ENCODE measurements at places on chromosomes 4 and X. TPM values are rescaled to one million over a fixed set of nuclear protein-coding genes. Genes with fewer than 3 reads are reported as not detected.

The TCEAL6 gene
- not detected for total RNA-seq

The MPP1 gene
- total RNA-seq = 32.3 TPM

The PHOX2B gene
- not detected for total RNA-seq

The MPC1L gene
- not detected for total RNA-seq

The VCX3A gene
- total RNA-seq = not detected

The BRS3 gene
- not detected for total RNA-seq

The XPNPEP2 gene
- not detected for total RNA-seq

The GAGE2A gene
- not detected for total RNA-seq

The EXOSC9 gene
- 47.2 TPM for total RNA-seq

The MTMR8 gene
- total RNA-seq = 1.1 TPM

The GSX2 gene
- total RNA-seq = not detected

The NDNF gene
- not detected for total RNA-seq

The GUCY1B1 gene
- 7.0 TPM for total RNA-seq

The ARHGAP6 gene
- 0.69 TPM for total RNA-seq

The UGT2A1 gene
- total RNA-seq = not detected

The LAMP2 gene
- 128 TPM for total RNA-seq

The CXCL11 gene
- total RNA-seq = 1.1 TPM

The SLC38A5 gene
- total RNA-seq = 25.1 TPM

The RXFP1 gene
- not detected for total RNA-seq

The HTN3 gene
- not detected for total RNA-seq

The CLIC2 gene
- 0.73 TPM for total RNA-seq

The PPP4R3C gene
- total RNA-seq = not detected

The MID1IP1 gene
- 25.1 TPM for total RNA-seq

The PASD1 gene
- not detected for total RNA-seq

The TSPAN7 gene
- 5.2 TPM for total RNA-seq

The SUPT20HL1 gene
- not detected for total RNA-seq

The PAGE5 gene
- not detected for total RNA-seq

The TEX13D gene
- not detected for total RNA-seq

The IL21 gene
- not detected for total RNA-seq

The TSPAN6 gene
- total RNA-seq = 44.6 TPM

The CISD2 gene
- total RNA-seq = 26.5 TPM

The TNMD gene
- not detected for total RNA-seq

The FGG gene
- not detected for total RNA-seq

The CD38 gene
- total RNA-seq = not detected

The CENPU gene
- total RNA-seq = 37.9 TPM

The CT45A2 gene
- total RNA-seq = not detected

The ZIC3 gene
- total RNA-seq = not detected

The C4orf33 gene
- 9.4 TPM for total RNA-seq

The ALB gene
- total RNA-seq = not detected
